Activated naive CD4-positive, alpha-beta T cell (primary cell): ENCODE measurements at places on chromosomes 3 and 15.

DNA sequence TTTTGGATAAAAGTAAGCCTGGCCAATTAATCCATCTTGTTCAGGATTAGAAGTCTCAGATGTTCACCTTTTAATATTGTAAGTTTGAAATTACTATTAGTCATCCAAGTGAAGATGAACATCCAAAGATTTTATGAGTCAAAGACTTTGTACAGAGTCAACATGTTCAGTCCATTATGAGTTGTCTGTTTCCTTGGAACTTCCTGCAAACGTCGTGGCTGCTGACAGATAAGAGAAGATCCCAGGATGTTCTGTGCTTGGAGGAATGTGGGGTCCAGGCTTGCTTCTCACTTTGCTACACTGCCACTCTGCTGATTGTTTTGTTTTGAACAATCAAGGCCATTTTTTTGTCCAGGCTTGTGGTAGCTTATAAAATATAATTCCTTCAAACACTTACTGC lies 74.3 kb upstream of the SLCO2A1 start:
- no peak for DNase-seq

GRCh38 chr3:115357456-115357855 lies 210.4 kb upstream of the ZBTB20 start:
- no peak for DNase-seq

DNA sequence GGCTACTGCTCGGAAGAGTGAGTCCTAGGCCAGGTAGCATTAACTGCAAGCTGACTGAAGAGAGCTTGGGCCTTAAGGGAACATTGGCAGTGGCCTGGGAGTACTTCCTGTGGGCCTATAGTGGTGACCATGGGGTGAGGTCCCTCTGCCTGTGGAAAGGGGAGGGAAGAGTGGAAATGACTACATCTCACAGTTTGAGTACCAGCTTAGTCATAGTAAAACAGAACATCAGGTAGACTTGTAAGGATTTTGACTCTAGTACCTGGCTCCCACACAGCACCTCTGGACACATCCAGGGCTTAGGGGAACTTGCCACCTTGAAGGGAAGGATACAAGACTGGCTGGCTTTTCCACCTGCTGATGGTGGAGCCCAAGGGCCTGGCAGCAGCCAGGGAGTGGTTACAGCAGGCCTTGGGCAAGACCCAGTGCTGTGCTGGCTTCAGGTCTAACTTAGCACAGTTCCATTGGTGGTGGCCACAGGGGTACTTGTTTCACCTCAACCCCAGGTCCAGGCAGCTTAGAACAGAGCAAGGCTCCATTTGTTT lies 147.8 kb downstream of the SLC9A9 start:
- no peak for DNase-seq

GRCh38 chr3:13584427-13584891 lies 35.5 kb downstream of the FBLN2 start:
- no peak for DNase-seq

DNA sequence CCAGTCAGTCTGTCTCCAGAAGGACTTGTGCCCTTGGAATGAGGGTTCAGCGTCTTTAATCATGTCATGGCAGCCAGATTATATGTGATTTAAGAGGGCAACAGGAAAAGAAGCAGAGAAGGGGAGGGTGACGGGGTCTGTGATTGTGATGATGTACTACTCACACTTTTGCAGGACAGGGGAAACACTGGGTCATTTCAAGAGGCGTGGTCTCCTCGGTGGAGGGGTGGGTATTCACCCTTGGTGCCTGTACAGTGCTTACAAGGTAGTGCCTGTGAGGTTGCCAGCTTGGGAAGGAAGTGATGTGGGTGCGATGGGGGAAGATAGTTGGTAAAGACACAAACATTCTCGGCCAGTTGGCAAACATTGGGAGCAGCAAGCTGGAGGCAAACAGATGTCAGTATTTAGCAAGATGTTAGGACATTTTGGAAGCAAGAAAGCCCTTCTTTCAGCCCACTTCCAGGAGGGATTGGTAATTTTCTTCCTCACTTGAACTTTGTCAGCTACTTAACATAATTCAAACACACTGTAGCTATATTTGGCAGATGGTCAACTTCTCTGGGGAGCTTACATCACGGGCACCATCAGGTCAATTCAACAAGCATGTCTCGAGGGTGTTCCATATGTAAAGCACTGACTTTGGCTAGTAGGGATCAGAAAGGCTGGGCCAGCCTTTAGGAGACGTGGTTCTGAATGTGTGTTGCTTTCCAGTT lies 71.4 kb upstream of the ROPN1 start:
- DNase-seq: no peak

- no peak for DNase-seq
These were observed 105.2 kb downstream of the DAPK2 start for GRCh38 chr15:63940966-63941620.

DNA sequence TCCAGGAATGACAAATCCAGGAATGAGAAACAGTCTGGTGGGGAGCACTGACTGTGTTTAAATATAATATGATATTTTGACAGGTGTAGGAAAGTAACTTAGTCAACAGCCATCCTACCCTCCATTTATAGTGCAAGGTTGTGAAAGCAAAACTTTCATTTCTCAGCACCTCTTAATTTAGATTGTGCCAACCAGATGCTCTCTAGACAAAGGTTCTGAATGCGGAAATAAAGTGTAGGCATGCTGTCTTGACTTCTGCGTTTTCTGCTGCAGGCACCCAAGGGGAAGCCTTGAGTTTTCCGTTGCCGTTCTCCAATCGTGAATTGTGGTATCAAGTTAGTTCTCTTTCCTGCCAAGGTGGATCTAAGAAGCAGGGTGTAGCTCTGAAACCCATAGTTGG lies 261.9 kb upstream of the SUCLG2 start:
- DNase-seq: no peak

DNA sequence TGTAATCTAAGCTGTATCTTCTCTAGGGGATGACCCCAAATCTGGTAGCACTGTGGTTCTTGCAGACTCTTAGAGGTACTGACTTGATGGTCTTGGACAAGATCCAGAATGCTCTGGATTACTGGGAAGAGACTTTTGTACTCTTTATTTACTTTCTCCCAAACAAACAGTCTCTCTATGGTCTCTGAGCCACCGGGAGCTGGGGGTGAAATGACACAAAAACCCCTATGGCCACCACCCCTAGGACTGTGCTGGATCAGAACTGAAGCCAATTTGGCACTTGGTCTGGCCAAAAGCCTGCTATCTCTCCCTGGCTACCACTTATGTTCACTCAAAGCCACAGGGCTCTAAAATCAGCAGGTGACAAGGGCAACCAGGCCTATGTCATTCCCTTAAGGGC lies 50.2 kb upstream of the SI start:
- no peak for DNase-seq

- no peak for DNase-seq
These were observed 307.3 kb downstream of the SV2B start for GRCh38 chr15:91407269-91407889.

GRCh38 chr15:53072077-53072476 lies 281.9 kb upstream of the ONECUT1 start:
- no peak for DNase-seq
